ENCODE measurements at places on chromosomes 6 and 20.

- no peak for DNase-seq
These were observed 4.1 kb downstream of the HLA-C start for GRCh38 chr6:31267651-31268368.

GRCh38 chr20:7348253-7348652 lies 580.8 kb downstream of the BMP2 start:
- peak; percentile 42 for DNase-seq

GRCh38 chr20:34710861-34711574 lies 6.9 kb downstream of the TP53INP2 start:
- DNase-seq = no peak

DNA sequence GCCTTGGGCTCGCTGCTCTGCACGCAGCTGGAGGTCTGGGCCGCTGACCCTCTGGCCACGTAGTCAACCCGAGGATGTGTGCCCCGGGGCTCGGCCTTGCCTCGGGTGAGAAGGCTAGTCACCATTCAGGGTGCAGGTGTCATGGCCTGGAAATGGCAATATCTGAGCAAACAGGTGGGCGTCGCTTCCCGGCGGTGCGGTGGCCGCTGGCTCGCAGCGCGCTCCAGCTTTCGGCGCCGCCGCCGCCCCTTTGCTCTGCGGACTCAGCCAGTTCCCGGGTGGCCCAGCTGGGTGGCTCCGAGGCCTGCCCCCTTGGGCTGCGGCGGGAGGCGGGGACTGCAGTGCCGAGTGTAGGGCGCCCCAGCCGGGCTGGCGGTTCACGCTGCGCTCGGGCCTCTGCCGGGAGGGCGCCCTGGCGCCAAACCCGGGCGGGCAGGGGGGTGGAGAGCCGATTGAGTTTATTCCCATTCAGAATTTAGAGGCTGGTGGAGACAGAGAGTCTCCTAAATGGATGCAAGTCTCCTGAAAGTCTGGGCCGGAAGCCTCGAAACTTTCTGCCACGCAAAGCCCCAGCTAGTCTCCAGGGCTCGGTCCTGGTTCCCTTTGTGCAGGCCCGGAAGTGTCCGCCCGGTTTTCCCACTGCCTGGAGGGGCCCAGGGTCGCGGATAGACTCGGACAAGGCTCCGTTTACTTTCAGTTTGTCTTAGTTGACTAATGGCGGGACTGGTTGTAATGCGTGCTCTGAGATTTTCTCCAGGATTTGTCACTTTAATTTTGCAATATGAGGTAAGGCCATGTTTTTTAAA lies 11.3 kb upstream of the TFAP2A start:
- DNase-seq = no peak

DNA sequence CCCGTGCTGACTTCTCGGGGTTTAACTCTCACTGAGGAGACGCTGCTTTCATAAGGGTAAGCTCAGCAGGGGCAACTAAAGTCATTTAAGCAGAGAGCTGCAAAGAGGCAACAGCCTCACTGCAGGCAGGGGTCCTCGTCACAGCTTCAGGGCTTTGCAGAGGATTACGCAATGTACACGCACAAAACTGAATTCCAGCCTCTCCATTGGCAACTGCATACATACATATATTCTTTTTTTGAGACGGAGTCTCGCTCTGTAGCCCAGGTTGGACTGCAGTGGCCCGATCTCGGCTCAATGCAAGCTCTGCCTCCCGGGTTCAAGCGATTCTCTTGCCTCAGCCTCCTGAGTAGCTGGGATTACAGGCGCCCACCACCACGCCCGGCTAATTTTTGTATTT lies 2.4 kb downstream of the GMEB2 start:
- no peak for DNase-seq

GRCh38 chr6:43393602-43394001 lies 24.2 kb upstream of the ZNF318 start:
- no peak for DNase-seq

DNA sequence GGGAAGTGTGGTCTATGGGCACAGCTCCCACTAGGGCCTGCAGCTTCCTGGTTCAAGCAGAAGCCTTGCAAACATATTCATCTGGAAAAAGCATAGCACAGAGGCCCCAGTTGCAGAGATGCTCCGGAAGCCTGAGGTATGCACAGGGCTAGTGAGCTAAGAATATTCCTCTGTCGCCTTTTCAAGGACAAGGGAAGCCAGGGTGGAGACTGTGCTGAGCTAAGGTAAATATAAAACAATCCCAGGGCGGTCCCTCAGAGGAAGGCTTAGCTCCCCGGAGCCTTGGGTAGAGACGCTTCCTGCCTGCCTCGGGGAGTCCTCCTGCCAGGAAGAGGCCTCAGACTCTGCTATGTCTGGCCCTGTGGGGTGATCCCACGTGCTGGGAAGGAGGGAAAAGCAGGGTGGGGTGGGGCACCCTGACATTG lies 134.8 kb upstream of the FOXA2 start:
- no peak for DNase-seq

DNA sequence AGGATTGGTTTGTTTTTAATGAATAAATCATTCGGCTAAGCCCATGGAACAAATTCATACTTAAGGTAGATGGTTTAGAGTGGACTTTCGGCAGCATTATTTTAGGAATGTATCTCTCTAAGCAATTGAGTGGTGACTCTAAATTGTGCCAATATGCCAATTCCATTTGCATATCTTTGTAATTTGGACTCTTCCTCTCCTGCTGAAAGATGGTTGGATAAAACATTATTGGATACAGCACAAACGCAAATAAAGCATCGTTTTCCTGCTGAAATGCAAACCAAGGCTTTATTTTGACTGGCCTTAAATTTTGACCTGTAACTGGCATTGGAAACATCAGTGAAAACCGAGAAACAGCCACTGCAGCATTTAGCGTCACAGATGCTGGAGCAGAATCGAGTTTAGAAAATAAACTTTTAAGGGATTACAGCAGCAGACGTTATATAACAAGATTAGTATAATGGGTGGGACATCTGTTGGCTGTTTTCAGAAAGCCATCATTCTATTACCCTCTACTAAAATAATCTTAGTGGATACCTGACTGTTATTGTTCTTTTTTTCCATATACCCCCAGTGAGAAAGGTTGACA lies 726.0 kb downstream of the KIF16B start:
- DNase-seq = no peak

DNA sequence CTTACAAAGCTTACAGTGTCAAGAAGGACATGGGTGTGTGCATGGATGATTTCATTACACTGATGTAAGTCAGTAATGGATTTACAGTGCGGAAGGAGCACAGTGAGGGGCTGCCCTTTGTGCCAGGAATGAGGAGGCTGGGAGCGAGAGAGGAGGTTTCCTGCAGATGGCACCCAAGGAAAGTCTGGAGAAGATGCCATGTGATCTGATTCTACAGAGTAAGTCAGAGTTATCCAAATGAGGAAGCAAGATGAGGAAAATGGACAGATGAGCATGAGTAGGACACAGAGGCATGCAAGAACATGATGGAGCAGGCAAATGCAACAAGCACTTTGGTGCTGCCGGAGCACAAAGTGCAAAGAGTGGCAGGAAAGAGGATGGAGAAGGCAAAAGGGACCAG lies 29.7 kb downstream of the MAP7 start:
- peak; percentile 86 for DNase-seq

DNA sequence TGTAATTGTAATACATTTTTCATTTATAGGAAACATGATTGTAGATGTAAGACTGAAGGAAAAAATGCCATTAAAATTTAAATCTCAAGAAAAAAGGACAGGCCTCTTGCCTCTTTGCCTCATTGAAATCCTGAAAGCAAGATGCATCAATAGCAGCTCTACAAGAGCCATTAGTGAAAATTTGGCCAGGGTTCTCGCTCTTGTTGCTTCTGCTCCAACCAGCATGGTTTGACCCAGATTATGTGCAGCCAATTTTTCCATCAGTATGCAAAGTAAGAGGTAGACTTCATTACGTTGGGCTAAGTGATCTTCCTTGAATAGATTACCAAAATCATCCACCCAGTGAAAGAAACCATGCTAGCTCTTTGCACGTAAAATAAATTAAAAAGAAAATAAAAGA lies 106.6 kb downstream of the SGK1 start:
- no peak for DNase-seq

DNA sequence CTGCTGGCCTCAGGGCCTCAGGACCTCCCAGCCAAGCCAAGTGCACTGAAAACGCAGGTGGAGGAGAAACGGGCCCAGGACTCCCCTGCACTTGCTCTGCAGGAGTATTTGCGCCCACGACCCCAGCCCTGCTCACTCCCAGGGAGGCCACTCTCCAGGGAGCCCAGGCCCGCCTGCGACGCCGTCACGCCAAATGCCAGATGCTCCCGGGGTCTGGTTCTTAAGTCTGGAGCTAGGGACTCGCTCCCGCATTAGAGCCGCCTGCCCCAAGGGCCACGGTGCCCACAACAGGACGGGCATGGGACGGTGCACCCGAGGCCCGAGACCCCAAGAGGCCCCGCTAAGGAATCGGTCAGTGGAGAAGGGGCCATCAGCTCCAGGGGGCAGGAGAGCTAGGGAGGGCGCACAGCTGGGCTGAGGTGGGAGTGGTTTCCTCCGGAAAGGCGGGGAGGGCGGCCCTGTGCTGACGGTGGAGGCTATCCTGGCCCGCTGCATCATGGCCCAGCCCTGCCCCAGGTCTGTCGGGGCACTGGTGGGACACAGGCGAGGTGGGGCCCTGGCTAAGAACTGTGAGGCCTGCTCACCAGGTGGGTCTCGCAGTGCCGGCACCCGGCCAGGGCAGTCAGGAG lies 44.1 kb upstream of the CHRNA4 start:
- DNase-seq = no peak

GRCh38 chr6:42007286-42008137 lies 42.8 kb upstream of the TAF8 start:
- DNase-seq = no peak

- no peak for DNase-seq
These were observed 1.1 kb downstream of the SLC22A23 start for GRCh38 chr6:3455569-3456394.

DNA sequence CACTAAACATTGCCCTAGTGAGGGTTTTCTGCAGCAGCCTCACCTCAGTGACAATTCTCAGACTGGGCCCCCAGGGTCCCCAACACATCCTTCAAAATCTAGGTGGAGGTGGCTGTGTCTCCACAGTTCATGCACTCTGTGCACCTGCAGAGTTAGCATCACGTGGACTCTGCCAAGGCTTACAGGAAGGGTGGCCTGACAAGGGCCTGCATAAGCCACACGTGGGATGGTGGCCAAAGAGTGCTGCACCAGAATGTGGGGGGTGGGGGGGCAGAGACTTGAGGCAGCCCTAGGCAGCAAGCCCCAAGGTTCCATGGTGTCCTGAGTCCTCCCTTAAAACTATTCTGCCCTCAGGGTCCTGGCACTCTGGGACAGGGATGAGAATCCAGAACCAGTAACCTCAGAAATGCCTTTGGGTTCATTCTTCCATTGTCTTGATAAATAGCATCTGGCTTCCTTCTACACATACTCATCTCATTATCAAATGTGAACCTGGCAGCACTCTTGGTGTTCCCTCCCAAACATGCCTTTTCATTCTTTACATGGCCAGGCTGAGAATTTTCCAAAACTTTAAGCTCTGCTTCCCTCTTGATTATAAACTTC lies 1.6 kb upstream of the SERPINB1 start:
- DNase-seq = no peak

- no peak for DNase-seq
These were observed 243.0 kb downstream of the CD83 start for GRCh38 chr6:14360565-14360964.

DNA sequence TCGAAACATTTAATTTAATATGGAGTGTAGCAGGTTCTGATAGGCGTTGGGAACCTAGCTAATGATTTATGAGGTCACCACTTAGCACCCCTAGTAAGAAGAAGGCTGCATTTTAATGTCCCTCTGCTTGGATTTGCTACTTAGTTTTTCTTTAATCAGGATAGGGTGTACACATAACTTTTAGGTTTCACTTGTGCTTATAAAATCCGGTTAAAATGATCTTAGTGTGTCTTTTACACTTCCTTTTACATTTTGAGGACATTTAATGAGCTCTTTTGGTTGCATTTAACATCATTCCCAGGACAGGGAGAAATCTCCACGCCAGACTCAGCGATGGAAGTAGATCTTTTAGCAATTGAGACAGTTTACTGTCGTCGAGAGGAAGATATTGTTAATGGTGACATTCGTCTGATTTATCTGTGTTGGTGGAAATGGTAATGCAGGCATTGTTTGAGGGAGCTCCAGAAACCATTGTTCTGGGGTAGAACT lies 5.6 kb downstream of the TFAP2A start:
- DNase-seq = no peak

- DNase-seq = no peak
These were observed 310.8 kb downstream of the BMP7 start for GRCh38 chr20:56955680-56956079.

DNA sequence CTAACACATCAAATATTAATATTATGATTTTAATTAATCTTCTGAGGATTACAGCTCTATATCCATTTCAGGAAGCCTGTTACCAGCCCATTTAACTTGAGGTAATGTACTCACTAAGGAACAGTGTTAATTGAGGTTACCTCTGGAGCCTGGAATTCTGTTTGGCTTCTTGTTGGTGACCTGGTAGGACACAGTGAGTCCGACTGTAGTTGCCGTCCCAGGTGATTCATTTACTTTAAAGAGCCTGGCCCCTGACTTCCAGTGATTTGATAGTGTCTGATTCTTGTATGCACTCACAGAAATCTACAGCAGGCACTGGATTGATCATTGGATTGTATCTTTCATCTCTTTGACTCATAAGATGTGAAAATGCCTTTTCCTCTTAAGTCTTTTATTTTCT lies 34.0 kb downstream of the IGF2R start:
- DNase-seq = no peak

GRCh38 chr6:103862297-103862696 lies 997.4 kb downstream of the HACE1 start:
- DNase-seq = no peak

DNA sequence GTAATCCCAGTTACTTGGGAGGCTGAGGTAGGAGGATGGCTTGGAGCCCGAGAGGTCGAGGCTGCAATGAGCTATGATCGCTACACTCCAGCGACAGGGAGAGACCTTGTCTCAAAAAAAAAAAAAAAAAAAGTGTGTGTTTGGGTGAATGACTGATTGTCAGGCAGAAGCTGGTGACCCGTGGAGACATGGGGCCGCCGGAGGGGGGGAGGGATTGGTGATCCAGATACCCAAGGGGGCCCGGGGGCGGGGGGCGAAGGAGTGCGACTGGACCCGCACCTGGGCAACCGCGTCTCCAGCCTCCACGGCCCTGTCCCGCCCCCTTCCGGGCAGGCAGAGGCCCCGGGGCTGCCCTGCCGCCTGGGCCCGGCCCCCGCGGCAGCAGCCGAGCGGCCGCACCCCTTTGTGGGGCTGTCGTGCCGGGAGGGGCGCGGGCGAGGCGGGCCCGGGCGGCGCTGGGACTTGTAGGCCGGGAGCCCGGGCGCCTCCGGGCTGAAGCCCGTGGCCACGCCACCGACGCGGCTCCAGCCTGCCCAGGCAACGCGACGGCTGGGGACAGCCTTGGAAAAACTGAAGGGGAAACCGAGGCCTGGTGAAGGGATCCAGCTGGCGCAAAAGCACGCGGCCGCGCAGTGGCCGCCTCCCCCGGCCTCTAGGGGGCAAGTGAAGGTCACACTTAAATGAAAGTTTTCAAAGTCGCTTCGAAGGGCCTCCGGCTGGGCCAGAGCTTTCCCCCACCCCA lies 2.1 kb upstream of the RBM38 start:
- DNase-seq = peak; percentile 45

GRCh38 chr6:75171567-75171966 lies 34.3 kb downstream of the COL12A1 start:
- DNase-seq = no peak

- no peak for DNase-seq
These were observed 156.3 kb upstream of the RNF24 start for GRCh38 chr20:4171538-4172116.

- no peak for DNase-seq
These were observed 407.1 kb downstream of the GRIK2 start for GRCh38 chr6:101800598-101800997.

Data from foreskin keratinocyte (primary cell).